Activated CD8-positive, alpha-beta memory T cell treated with anti-CD3 and anti-CD28 coated beads for 1 hour (primary cell): ENCODE measurements at places on chromosomes 2 and 18.

DNA sequence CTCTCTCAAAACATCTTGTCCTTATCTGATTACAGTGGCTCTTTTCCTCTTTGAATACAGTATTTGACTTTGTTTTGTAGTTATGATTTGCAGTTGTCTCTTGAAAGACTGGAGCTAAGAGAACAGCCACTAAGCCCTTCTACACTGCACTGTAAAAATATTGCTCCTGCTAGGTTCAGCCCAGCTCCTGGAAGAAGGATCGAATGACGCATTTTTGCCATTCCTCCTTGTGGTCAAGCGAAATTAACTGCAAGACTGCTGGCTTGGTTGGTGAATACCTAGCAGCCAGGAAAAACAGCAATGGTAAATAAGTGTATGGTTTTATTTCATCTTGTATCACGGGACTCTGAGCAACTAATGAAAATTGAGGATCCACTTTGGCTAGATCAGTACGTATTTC, 407.8 kb upstream of the CDH2 start:
- no peak for DNase-seq

- no peak for DNase-seq
Observed at GRCh38 chr2:186347472-186347871, 138.6 kb upstream of the ZC3H15 start.

DNA sequence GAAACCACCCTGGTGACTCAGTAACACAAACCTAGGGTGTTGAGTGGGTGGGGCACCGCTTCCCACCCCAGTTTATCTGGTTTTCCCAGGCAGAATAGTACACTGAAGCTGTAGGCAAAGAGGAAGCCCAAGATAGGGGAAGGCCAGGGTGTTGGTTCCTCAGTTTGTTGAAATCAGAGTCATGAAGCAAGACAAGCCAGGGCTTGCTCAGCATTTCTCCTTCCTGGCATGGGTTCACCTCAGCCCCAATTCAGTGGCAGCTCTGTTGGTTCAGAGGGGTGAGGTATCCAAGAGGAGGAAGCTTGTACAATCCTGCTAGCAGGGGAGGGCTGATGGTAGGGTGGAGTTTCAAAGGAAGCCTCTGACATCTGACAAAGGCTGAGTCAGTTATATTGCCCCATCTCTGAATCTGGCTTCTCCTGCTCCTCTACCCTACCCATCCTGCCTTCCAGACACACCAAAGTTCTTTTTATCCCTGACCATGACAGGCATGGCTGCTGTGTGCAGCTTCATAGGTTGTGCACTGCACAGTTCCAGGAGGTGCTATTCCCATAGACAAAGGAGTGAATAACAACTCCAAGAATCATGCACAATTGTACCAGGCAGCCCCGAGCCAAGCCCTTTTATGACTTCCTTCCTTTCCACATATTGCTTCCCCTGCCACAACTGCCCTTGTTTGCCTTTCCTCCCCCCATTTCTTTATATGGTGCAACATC, 24.9 kb upstream of the RAB10 start:
- no peak for DNase-seq

DNA sequence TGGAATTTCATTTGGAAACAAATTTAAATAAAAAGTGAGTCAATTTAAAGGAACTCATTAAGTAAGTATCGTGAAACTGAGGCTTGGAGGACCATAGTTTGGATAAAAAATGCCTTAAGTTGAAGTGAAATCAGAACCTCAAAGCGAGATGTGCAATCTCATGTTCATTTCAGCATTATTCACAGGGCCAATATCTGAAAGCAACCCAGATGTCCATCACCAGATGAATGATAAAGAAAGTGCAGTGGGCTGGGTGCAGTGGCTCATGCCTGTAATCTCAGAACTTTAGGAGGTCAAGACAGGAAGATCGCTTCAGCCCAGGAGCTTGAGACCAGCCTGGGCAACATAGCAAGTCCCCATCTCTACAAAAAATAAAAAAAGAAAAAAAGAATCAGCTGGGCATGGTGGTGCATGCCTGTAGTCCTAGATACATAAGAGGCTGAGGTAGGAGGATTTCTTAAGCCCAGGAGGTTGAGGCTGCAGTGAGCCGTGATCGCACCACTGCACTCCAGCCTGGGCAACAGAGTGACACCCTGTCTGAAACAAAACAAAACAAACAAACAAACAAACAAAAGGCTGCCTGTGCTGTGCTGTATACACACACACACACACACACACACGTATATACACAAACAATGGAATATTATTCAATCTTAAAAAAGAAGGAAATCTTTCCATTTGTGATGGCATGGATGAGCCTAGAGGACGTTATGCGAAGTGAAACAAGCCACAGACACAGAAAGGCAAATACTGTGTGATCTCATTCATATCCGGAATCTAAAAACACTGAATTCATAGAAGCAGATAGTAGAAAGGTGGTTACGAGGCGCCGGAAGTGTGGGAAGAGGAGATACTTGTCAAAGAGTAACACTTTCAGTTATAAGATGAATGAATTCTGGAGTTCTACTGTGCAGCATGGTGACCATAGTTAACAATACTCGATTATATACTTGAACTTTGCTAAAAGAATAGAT, 14.5 kb downstream of the SH3RF3 start:
- DNase-seq = no peak

DNA sequence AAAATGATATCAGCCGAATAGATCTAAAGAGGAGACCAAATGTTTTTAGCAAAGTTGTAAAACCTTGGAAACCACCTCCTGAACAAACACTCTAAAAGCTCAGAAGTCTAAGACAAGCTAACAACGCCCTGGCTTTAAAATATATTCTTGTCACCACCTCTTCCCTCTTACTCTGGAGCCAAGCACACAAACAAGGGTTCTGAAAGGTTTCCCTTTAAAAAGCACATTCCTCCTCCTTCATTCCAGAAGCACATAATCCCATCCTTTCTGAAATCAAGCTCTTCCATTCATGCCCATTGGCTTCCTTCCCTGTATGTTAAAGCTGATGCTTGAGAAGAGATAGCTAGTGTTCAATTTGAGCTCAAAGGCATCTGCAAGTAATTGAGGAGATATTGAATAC, 382.0 kb downstream of the LNPK start:
- DNase-seq = no peak

- no peak for DNase-seq
Observed at GRCh38 chr18:2143636-2144035, 427.7 kb downstream of the METTL4 start.

DNA sequence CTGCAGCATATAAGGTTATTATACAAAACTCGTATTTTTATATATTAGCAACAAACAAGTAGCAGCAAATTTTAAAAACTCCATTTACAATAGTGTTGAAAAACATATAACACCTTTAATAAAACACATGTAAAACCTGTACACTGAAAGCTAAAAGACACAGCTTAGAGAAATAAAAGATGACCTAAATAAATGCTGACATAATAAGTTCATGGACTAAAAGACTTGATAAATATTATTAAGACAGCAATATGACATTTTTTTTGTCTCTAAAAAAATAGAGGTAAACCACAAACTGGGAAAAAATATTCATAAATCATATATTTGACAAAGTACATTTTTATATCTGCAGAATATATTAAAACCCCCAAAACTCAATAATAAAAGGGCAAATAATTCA, 201.4 kb downstream of the SRBD1 start:
- DNase-seq = no peak

- no peak for DNase-seq
Observed at GRCh38 chr2:189249901-189250300, 70.3 kb upstream of the COL5A2 start.

GRCh38 chr18:44039826-44040225, 640.9 kb upstream of the SETBP1 start:
- DNase-seq = no peak

DNA sequence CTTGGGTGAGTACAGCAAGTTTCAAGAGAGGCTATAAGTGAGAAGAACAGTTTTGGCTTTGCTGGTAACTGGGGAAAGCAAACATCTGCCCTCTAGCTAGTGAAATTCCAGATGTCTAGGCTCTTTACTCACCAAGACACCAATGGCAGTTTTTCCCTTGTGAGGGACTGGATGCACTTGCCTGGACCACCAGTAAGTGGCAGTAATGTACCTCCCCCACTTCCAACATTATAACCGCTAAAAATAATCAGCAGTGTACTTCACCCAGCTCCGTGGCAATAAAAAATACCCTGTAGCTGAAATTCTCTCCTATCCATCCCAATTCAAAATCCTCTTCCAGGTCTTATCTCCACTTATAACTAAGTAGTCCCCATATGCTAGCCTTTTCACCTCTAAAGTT, 383.9 kb downstream of the ARHGAP15 start:
- DNase-seq = no peak

- DNase-seq = no peak
Observed at GRCh38 chr2:188659656-188660406, 314.3 kb upstream of the COL3A1 start.

DNA sequence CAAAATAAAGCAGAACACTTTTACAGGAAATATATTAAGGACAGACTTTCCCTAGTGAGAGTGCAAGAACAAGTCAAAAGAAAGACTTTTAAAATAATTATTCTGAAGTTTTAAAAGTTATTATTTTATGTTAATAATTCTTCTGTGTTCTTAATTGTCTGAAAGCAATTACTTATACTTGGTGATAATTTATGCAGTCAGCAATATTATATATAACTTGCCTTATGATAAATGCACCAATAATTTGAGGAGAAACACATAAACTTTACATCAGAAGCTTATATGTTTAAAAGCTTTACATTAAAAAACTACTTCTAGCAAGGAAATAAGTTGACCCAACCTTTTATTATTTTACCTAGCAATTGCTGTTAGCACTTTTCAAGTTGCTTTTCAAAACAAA, 3.5 kb upstream of the CALCRL start:
- DNase-seq = no peak

GRCh38 chr18:78697446-78697845, 282.2 kb upstream of the SALL3 start:
- DNase-seq = no peak

DNA sequence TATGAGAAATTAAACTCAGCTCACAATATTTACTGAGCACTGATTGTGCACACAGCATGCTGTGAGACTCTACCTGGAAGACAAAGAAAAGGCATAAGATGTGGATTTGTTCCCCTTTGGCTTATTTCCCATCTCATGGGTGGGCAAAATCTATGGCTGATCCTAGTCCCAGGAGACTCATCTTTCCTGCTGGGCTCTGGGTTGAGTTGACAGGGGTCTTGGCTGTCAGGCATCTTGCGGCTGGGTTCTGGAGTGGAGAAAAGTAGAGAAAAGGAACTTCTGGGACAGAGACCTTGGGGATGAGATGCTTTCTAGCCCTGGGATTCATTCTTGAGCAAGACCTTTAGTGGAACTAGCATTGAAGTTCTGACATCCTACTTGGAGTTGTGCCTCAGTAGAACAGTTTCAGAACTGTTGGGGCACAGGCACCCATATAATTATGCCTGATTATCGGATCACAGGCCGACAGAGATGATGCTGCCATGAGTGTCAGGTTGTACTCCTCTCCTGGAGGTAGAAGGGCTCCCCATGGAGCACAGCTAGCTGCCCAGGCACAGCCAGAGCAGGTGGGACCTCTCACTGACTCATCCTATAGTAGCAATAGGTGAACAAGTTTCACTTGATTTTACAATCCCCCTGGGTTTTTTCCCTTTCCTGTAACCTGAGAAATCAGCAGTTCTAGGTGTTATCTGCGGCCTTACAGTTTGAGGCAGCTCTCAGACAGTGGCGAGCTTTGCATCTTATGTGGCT, 260.9 kb downstream of the CYRIA start:
- no peak for DNase-seq

GRCh38 chr2:146939991-146940685, 904.7 kb upstream of the ACVR2A start:
- DNase-seq = no peak

DNA sequence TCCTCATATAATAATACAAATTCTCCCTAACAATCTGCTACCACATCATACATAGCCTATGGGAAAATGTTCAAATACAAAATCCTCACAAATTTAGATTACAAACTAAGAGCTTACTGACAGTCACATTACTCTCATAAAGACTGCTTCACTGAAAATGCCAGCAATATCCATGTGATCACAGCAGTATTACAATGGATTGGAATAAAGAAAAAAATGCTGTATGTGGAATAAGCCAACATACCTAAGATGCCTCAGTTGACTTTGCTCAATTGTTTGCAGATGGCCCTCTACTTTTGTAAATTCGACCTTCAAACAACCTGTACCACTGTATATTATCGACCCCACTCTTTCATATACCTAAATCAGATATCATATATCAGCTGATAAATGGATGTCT, 88.7 kb downstream of the DYM start:
- no peak for DNase-seq

- DNase-seq = no peak
Observed at GRCh38 chr2:133518700-133519344, 49.4 kb downstream of the NCKAP5 start.

GRCh38 chr18:62588217-62588616, 65.4 kb downstream of the ZCCHC2 start:
- DNase-seq = no peak

GRCh38 chr2:233793465-233794127, 15.5 kb downstream of the MROH2A start:
- DNase-seq = no peak

DNA sequence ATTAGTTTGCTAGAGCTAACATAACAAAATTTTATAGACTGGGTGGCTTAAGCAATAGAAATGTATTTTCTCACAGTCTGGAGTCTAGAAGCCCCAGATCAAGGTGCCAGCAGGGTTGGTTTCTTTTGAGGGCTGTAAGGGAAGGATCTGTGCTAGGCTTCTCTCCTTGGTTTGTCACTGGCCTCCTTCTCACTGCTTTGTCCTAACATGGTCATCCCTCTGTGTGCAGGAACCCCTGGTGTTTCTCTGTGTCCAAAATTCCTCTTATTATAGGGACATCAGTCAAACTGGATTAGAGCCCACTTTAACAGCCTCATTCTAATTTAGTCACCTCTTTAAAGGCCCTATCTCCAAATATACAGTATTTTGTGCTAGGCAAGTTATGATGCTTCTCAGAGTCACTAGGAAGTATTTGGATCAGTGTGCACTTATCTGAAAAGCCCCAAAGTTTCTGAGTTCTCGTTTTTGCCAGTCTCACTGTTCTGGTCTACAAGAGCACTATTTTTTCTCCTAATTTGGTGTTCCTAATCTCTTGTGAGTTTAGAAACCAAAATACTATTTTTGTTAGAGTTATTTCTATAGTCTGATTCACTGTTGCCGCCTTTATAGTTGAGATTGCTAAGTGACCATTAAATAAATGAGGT, 29.0 kb downstream of the ZC3H6 start:
- no peak for DNase-seq

- DNase-seq = no peak
Observed at GRCh38 chr2:85303780-85304531, 23.8 kb downstream of the TGOLN2 start.

- no peak for DNase-seq
Observed at GRCh38 chr2:198917275-198917674, 540.5 kb downstream of the SATB2 start.

- no peak for DNase-seq
Observed at GRCh38 chr18:27528925-27529521, 343.9 kb upstream of the CHST9 start.

DNA sequence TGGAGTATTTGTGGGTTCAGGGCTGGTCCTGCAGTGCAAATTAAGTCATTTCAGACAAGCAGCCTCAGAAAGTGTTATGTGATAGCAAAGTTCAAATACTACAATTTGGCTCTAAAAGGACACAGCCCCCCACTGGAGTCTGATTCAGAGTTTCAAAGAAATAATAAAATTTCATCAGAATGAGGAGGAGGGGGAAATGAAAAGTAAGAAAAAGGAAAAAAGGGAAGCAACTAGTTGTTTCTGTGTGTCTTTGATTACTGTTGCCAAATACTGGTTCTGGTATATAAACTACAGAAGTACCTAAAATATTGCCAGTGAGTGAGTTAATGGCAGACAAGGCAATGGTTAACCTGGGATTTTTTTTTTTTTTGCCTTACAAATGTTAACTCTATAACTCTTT, 773.9 kb downstream of the BCL11A start:
- no peak for DNase-seq

GRCh38 chr2:10781746-10782145, 30.8 kb downstream of the PDIA6 start:
- no peak for DNase-seq
